ENCODE measurements at places on chromosomes 16 and 17.

- peak; percentile 67 for DNase-seq
Observed at GRCh38 chr17:58783380-58783779, 27.7 kb downstream of the PPM1E start.

DNA sequence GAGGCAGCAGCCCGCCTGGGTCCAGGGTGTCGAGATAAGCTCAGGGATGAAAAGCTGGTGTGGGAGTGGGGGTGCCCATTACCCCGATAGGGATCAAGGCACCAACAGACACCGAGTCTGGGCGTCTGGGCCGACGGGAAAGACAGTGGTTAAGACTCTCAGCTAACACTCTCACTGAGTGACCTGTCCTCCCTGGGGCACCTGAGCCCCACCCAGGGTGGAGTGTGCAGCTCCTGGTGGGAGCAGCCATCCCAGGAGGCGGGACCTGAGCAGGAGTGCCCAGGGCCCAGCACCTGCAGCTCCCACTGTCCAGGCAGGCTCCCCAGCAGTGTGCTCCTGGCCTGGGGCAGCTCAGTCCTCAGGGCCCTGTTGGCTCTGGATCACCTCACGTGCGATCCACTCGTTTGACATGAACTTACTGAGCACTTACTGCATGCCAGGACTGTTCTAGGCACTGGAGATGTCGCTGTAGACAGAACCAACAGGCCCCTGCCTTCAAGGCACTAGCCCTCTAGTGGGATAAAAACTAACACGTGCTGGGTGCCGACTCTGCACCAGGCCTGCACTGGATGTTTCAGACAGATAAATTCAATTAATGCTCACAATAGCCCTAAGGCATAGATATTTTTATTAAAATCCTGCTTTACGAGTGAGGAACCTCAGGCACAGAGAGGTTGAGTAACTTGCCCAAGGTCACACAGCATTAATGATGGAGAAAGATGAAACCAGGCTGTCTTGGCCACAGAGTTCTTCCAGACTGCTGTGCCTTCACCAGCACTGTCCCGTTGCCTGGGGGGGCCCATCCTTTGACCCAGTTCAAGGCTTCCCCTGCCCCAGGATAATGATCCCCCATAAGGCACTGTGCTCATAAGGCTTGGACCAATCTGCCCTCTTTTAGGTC lies 1.9 kb downstream of the EVPLL start:
- DNase-seq, result no peak

DNA sequence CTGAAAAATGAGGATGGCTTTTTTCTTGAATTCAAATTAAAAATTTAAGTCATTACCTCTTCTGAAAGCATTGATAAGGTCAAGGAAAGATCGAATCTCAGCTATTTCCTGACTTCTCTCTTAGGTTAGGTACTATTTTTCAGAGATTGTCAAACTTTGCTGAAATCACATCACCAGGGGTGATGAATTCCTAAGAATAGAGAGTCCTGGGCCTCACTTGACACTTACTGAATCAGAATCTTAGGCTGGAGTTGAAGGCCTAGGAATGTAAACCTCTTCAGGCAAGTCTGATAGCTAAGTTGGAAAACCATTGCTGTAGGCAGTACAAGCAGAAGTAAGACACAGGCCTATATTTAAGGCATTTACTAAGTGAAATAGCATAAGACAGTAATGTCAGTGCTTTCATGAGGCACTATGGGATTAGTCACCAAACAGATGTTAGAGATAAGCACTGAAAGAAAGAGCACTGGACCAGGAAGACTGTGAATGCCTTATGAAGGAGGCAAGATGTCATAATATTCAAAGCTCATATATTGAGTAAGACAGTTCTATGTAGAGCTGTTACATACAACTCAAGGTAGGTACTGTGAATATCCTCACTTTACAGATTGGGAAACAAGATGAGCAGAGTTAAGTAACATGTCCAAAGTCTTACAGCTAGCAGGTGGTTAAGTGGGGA lies 21.5 kb downstream of the DCAF7 start:
- peak; percentile 41 for DNase-seq

DNA sequence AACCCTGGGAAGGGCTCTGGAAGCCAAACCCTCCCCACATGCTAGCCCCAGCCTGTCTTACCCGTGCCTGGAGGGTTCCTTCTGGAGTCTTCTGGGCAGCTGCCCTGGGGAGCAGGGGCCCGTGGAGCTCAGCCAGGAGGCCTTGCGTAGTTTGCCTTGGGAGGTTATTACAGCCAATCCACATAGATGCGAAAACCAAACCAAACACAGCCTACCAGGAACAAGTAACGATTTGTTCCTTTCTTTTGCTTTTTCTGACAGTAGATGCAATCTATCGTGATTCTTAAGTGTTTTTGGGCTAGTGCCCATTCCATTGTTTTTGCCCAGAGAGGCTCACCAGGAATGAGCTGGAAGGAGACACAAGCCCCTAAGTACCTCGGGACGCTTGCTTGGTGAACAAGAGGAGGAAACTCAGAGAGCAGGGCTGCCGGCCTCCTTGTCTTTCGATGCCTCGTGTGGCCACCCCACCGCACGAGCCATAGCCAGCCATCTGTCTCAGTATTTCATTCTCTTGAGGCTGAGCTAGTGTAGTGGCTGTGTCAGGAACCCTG lies 102.7 kb upstream of the NOL11 start:
- no peak for DNase-seq

- no peak for DNase-seq
Observed at GRCh38 chr17:39022924-39023323, 55.7 kb upstream of the FBXO47 start.

DNA sequence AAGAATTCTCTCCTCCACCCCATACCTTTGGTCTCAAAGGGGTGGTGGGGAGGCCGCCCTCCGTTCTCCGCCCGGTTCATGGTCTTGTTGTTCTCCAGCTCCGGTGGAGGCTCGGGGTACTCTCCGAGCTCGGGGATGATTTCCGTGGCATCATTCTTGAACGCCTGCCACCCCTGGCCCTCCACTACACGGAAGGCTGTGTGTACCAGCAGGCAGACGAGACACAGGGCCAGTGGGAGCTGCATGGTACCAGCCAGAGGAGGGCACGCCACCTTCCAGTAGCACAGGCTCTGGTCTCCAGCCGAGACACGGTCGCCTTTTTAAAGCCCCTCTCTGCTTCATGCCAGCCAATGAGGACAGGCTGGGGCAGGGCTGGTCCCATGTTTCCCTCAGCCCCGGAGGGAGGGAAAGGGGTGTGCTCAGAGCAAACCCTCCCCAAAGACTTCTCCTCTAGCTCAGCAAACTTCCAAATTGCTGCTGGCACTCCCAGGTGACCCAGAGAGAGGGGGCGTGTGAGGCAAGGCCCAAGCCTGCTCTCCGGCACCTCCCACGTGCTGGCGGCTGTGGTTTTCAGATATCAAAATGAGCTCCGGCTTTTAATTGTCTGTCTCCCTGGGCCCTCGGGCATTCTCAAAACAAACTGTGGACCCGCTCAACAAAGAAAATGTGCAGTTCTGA lies at the start of gene SOST:
TSS of gene SOST (minus strand) at position 295 of the 678 bp plus-strand sequence. CDS start at position 245, 50 bp downstream.
- DNase-seq, result no peak

GRCh38 chr17:65370669-65371131 lies 190.7 kb downstream of the AXIN2 start:
- no peak for DNase-seq

DNA sequence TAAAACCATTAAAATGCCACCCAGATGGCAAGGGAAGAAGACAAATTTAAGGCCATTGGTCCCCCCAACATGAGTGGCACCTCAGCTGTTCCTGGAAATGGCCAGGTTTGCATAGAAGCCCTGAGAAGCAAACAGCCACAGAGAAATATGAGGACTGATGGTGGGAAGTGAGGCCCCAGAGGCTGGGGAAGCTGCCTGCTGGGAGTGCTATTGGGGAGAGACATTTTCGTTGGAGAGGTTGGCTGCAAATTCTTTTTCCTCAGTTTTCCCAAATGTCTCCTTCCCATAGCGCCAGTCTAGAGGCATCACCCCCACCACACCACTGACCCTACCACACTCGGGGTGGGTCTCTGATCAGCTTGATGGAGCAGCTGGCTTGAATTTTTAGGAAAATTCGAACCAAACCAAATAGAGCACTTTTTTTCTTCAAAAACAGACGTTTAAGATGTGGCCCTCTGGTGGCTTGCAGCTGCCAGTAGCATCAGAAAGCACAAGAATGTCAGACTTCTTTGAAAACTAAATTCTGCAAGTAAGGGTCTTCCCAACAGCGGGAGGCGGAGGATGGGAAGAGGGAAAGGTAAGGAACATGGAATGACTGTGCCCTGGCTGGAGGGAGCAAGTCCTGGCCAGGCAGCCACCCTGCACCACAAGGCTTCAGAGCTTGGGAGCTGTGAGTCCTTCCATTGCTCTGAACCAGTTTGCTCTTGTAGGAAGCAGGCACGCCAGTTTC lies 13.2 kb upstream of the SLC12A3 start:
- no peak for DNase-seq

- peak; percentile 27 for DNase-seq
Observed at GRCh38 chr17:31388770-31389656, 2.5 kb upstream of the RAB11FIP4 start.

DNA sequence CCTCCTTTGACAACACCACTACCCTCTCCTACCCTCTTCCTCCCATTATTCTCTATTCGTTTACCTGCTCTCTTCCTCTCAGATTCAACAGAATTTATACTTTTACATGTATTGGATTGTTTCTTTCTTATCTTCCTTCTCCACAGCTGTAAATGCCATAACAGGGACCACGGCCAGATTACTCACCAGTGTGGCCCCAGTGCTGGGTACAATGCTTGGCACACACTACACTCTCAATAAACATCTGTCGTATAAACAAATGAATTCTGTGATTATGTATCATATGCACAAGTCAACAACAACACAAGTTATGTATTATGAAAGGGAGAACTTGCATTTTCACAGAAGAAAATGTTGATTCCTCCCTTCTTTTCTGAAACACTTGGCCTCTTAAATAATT lies 20.0 kb downstream of the AARSD1 start:
- no peak for DNase-seq

- peak; percentile 68 for DNase-seq
Observed at GRCh38 chr17:15462976-15463772, 4.2 kb downstream of the CDRT4 start.

GRCh38 chr17:2138761-2139160 lies 83.9 kb downstream of the HIC1 start:
- peak; percentile 50 for DNase-seq

- DNase-seq, result peak; percentile 61
Observed at GRCh38 chr17:66636111-66636510, 198.8 kb upstream of the CACNG5 start.

All from MCF 10A (cell line).